ENCODE measurements at places on chromosomes 13 and 19.

GRCh38 chr19:11596156-11596555 lies 1.1 kb upstream of the ZNF627 start:
- DNase-seq = no peak

DNA sequence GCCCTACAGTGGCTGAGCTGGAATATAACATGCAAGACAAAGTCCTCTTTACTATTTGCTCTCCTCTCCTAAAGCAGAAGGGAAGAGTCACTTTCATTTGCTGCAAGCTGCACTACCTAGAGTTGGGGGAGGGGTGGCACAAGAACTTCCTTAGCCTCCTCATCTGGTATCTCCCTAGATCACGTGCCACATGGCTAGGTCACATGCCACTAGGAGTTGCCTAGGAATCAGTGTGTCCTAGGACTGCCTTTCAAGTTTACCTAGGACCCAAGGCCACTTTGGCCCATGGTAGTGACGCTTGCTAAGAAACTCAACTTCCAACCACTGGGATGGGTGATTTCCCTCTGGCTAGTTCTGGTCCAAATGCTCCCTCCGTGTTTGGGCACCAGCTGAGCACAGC lies 625.2 kb downstream of the DIAPH3 start:
- no peak for DNase-seq

GRCh38 chr19:3398114-3398899 lies 31.9 kb downstream of the NFIC start:
- DNase-seq = peak; percentile 96

DNA sequence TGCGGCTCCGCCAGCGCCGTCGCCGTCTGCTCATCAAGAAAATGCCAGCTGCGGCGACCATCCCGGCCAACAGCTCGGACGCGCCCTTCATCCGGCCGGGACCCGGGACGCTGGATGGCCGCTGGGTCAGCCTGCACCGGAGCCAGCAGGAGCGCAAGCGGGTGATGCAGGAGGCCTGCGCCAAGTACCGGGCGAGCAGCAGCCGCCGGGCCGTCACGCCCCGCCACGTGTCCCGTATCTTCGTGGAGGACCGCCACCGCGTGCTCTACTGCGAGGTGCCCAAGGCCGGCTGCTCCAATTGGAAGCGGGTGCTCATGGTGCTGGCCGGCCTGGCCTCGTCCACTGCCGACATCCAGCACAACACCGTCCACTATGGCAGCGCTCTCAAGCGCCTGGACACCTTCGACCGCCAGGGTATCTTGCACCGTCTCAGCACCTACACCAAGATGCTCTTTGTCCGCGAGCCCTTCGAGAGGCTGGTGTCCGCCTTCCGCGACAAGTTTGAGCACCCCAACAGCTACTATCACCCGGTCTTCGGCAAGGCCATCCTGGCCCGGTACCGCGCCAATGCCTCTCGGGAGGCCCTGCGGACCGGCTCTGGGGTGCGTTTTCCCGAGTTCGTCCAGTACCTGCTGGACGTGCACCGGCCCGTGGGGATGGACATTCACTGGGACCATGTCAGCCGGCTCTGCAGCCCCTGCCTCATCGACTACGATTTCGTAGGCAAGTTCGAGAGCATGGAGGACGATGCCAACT lies 24.4 kb upstream of the KCTD15 start:
- DNase-seq = no peak

DNA sequence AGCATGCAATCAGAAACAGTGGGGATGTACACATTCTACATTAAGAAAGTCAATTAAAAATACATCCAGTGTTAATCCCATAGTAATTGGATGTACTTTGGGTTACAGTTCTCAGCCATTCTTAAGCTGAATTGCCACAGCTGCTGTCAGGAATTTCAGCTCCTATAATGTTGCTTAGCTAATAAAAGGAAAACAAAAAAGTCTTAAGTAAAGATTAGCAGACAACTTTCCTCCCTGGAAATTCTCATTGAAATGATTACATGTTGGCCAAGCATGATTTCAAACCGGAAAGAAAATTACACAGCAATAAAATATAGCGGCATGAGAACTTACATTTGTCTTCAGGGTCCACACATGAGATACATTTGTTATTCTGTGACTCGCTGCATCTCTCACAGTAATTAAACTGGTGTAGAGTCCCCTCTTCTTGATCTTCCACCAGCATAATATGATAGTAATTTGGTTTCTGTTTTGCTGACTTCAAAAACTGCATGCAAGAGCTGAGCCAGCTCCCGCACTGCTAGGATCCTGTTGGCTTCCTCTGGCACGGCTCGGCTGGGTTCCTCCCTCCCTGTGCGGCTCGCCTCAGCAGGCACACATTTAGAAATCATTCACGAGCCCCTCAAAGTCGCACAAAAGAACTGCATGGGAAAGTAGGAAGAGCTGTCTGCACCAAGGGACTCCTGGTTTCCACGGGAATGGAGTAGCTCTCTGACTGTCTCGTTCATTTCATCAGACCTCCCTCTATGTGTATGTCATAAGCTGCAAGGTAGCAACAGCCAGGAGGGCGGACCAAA lies at the start of gene HTR2A:
TSS of gene HTR2A (minus strand) at position 713 of the 797 bp plus-strand sequence. CDS start 1,147 bp downstream, outside the sequence.
- DNase-seq = peak; percentile 89

DNA sequence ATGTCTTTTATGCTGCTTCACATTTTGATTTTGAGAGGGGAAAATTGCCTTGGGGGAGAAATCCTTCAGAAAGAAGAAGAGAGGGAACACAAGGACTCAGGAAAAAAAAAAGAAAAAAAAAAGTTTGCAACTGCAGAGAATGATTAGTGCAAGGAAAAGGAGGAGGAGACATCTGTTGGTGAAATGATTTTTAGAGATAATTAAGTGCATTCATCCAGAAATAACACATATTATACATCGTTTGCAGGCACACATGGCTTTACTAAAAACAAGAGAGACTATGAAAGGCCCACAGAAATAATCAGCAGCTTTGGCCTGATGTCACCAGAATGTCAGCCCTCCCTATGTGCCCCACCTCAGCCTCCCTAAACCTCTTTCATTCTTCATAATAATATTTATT lies 1058.2 kb downstream of the PCDH9 start:
- DNase-seq = no peak

- no peak for DNase-seq
Observed at GRCh38 chr13:58343076-58343475, 711.5 kb downstream of the PCDH17 start.

GRCh38 chr13:76887076-76887563 lies 915 bp upstream of the KCTD12 start:
- DNase-seq = no peak

- no peak for DNase-seq
Observed at GRCh38 chr13:99883805-99884204, 87.8 kb downstream of the ZIC5 start.

DNA sequence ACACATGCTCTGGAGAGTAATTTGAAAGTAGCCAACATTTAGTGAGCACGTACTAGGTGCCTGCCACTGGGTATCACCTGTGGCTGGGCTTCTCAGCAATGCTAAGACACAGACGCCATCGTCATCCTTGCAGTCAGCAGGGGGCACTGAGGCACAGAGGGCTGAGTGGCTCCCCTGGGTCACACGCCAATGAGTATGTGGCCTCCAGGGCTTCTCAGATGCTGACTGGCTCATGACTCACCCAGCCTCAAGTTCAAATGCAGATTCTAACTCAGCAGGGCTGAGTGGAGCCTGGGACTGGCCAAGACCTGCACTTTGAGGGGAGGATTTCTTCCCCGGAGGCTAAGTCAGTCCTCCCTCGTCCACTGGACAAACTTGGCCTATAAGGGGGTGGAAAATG lies 115.1 kb upstream of the CACNA1A start:
- no peak for DNase-seq

GRCh38 chr19:4087787-4088679 lies 21.3 kb upstream of the ZBTB7A start:
- DNase-seq = no peak

DNA sequence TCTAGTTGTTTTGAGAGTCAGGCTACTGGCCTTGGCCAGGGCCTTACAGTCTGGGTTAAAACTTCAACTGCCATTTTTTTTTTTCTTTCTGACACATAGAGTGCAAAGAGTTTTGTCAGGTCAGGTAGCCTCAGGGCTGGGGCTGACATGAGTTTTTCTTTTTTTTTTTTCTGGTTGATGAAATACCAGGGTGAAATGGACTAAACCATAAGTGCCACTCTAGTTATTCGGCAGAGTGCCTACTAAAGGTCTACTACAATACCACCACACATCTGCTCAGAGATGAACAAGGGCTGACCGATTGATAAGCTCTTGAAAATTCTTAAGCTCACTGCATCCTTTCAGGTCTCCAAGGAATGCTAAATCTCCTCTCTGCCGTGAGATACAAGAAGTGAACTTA lies 4.4 kb upstream of the ZNF320 start:
- no peak for DNase-seq

DNA sequence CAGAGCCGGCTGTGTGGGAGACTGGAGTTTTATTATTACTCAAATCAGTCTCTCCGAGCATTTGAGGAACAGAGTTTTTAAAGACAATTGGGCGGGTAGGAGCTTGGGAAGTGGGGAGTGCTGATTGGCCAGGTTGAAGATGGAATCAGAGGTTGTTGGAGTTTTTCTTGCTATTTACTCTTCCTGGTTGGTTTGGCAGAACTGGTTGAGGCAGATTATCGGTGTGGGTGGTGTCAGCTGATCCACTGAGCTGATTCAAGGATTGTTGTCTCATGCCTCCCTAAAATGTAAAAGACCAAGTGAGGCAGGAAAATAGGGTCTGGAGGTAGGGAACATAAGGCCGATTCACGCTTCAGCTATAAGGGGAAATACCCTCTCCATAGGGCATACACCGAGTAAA lies 1.3 kb upstream of the TDRD12 start:
- no peak for DNase-seq

- no peak for DNase-seq
Observed at GRCh38 chr19:51421229-51422052, 4.0 kb upstream of the SIGLEC10 start.

- peak; percentile 46 for DNase-seq
Observed at GRCh38 chr13:24659239-24659638, 21.0 kb upstream of the ATP12A start.

- peak; percentile 78 for DNase-seq
Observed at GRCh38 chr13:113915786-113916329, 52.0 kb upstream of the GAS6 start.

DNA sequence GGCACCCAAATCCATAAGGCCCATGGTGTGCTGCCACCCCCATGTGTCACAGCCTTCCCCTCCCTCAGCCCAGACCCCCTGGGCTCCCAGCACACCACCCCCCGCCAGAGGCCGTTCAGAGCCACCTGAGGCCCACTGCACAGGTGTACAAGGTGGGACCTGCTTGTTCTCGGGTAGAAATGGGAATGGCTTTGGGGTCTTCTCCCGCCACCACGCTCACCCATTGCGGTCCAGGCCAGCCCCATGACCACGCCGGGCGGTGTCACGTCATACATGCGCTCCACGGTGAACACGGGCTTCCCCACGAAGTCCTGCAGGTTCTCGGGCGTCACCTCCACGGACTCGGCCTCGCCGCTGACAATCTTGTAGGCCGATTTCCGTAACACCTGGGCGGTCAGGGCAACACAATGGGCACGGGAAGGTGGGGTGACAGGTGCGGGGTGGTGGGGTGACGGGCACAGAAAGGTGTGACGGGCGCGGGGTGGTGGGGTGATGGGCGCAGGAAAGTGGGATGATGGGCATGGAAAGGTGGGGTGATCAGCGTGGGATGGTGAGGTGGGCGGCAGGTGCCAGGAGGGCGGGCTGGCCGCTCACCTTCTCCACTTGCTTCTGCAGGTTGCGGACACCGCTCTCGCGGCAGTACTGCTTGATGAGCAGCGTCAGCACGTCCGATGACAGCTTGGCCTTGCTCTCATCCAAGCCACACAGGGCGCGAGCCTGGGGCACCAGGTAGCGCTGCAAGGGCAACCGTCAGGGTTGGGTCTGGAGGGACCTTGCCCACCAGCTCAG lies 4.3 kb downstream of the RPL36 start:
- peak; percentile 85 for DNase-seq

- DNase-seq = no peak
Observed at GRCh38 chr19:43936188-43936587, 1.1 kb upstream of the ZNF45 start.

- DNase-seq = peak; percentile 83
Observed at GRCh38 chr13:99990126-99990977, 8.8 kb downstream of the ZIC2 start.

GRCh38 chr19:40663695-40664692 lies 26.5 kb downstream of the NUMBL start:
- DNase-seq = no peak

DNA sequence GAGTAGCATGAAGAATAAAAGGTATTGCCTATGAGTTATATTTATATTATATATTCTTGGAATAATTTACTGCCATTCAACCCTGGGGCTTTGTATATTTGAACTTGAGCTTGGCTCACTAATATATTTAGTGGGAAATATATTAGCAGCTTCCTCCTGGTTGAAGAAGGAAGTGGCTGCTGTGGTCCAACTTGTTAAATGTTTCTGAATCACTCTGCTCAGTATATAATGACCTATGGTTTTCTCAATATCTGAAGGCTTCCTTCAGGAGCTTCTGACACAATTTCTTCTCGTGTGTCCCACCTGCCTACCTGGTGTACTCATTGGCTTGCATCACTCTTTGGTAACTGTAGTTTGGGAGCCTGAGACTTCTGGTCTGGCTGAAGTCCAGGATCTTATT lies 646.4 kb downstream of the TBC1D4 start:
- no peak for DNase-seq

- no peak for DNase-seq
Observed at GRCh38 chr13:36822785-36823184, 3.8 kb downstream of the RFXAP start.

GRCh38 chr13:40800559-40800958 lies 11.1 kb downstream of the SLC25A15 start:
- DNase-seq = peak; percentile 23

- DNase-seq = no peak
Observed at GRCh38 chr19:45352914-45353796, 12.6 kb downstream of the KLC3 start.

DNA sequence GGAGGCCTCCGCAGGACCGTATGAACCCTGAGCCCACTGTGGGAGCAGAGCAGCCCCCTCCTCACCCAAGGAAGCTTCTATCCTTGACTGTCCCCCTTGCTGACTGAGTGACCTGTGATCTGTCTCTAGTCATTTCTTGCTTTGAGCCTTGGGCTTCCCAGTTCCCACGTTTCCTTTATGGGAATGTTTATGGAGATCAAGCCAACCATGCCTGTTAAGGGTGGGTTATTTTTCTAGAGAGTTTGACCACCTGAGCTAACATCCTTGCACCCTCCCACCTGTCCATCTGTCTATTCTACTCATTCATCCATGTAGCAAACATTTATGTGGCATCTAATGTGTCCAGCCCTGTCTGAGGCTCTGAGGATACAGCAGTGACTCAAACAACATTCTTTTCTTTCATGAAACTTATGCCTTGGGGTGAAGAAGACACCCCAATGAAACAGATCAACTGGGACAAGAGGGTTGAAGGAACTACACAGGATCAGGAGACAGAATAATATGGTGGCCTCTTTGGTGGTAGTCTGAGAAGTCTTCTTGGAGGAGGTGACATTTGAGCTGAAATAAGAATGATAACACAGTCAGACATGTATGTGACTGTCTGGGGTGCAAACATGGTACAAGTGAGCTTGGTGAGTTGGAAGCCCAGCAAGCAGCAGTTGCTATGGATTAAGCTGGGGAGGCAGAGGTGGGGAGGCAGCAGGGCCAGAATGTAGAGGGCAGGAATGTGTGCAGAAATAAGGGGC lies 30.5 kb downstream of the CERS4 start:
- no peak for DNase-seq

Data from lower leg skin (tissue), 4 donors.